ENCODE measurements at places on chromosomes 7 and 10.

DNA sequence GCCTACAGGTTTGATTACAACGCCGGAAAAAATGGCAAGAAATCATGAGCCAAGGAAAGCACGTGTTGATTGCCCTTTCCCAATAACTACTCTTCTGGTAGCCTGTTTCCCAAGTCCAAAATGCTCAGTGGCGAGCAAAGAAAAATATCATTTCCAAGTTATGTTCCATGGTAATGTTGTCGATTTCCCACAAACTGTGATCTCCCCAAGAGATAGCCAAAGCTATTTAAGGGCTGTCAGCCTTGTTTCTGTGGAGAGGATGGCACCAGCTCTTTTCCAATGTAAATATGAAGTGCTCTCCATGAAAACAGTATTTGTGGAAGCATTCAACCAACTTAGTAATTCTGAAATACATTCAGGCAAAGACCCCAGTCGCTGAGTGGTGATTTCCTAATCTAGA lies 232.5 kb upstream of the AOAH start:
- DNase-seq, result no peak

DNA sequence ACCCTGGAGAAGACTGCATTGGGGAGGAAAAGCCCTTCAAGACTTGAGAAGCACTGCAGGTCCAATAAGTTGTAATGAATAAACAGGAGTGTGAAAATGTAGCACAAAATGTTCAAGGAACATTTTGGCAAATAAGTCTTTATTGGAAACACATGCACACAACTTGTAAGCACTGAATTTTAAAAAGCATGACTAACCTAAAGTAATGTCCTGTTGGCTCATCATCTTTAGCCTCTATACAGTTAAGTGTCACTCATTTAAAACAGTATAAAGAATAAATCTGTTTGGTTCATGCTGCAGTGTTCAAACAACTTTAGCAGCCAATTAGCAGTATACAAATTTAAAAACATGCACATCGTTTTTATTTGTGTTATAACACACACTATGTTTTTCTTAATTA lies 108.6 kb downstream of the CDK6 start:
- no peak for DNase-seq

DNA sequence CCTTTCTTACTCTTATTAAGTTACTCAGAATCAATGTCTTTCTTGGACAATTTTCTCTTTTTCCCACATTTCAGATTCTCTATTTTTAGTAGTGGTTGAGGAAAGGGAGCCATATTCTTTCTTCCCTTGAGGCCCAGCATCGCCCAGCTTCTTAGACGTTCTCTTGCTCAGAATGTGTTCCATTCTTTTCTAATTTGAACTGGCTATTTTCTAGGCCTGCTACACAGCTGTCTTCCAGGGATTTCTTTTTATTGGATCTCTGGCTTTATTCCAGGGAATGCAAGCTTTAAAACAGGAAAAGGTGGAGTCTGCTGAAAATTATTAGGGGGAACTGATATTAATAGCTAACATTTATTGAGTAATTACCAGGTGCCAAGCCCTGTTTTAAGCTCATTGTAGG lies 58.3 kb downstream of the WIPF3 start:
- no peak for DNase-seq

DNA sequence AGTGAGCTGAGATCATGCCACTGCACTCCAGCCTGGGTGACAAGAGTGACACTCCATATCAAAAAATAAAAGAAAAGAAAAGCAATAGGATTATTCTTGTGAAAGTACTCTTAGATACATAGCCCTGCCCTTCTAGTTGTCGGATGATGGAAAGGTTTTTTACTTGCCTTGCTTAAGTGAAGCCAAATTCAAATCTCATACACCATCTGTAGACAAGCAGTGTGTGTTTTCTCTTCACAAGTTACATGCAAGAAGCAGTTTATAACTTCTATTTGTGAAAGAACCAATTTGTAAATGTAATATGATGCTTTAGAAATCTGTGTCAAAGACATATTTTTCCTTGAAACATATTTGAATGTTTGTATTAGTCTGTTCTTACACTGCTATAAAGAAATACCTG lies 15.8 kb upstream of the MPP7 start:
- no peak for DNase-seq

DNA sequence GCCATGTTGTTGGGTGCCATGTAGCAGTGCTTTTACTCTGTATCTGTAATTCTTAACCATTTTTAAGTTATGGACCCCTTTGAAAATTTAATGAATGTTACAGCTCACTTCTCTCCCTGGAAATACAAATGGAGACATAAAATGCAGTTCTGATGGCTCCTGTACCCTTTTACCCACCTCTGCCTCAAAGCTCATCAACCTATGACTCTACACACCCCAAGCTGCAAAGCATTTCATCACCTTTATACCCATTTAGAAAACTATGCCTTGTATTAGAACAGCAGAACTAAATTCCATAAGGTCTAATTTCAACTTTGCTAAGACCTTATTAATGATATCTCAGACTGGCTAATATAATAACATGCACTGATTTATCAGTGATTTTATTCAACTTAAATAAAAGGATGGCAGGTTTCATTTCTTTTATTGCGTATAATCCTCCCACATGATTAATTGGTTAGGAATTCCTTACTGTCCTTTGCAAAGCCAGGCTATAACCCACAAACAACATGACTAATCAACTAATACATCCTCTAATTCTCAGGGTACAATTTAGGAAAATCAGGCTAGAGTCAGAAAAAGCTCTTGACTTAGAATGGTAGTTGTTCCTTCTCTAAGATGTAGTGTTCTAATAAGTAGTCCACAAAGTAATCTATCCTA lies 68.1 kb downstream of the CPEB3 start:
- no peak for DNase-seq

- no peak for DNase-seq
Observed at GRCh38 chr7:30678805-30679204, 3.5 kb downstream of the CRHR2 start.

Data from iPS-NIHi11 (cell line).